ENCODE measurements at places on chromosomes 2 and 18.
A peak's percentile ranks its signal among the peaks of the same experiment; 100 is the strongest.

- no peak for DNase-seq
These were observed 83.3 kb upstream of the POMC start for GRCh38 chr2:25251422-25252273.

GRCh38 chr2:19710230-19710629 is 191.6 kb downstream of the TTC32 start:
- no peak for DNase-seq

GRCh38 chr18:22683196-22683676 is 249.9 kb upstream of the RBBP8 start:
- DNase-seq: no peak

- DNase-seq: no peak
These were observed 226.3 kb upstream of the UBE2E3 start for GRCh38 chr2:180753809-180754761.

GRCh38 chr18:75544051-75544481 is 116.6 kb upstream of the SMIM21 start:
- DNase-seq: no peak

DNA sequence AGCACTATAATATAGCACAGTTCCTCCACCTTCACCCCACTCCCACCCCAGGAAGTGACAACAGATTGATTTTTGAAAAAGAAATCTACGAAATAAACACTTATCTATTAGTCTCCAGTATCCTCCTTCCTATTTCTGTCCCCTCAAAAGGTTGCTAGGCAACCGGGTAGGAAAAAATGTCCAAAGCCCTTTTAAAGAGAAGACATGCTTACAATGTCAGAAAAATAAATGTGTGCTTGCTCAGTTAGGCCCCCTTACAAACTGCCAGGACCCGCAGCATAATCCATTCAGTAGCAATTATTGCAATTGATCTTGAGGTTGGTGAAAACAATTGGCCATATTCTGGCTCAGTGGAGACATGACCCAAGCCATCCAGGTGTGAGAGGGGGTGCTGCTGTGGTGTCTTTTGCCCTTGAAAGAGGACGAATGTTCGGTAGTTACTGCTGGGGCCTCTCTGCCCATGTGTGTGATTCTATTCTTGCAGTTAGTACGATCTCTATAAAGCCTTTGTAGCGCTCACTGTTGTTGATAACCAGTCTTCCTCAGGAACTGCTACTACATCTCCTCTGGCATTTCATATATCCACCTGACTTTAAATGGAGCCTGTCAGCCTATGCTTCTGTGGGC is 144.3 kb downstream of the MYO3B start:
- DNase-seq: no peak

GRCh38 chr2:86487062-86487461 is 45.9 kb downstream of the KDM3A start:
- DNase-seq: no peak

DNA sequence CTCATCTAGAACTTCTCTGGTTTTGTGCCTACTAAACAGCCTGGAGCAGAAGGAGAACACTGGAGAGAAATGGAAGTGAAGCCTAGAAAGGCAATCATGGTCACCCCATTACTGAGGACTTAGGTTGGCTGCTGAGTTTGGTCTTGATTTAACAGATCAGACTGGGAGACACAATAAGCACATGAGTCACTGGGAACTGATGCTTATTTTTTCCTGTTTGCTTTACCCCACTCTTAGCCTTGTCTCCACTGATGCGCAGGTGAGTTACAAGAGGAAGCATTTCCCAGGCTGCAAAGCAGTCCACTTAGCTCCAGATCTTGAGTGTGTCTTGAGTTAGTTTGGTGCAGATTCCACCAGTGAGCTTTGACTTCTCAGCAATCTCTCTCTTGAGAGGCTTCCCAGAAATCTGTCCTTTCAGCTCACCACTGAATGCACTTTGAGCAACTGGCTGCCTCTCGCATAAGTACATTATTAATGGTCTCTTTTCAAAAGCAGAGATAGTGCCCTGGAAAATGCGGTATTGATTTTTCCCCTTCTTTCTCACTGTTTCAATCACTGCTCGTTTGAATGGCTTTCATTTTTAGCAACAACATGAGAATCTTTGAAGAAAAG is 390.2 kb upstream of the SETBP1 start:
- no peak for DNase-seq

DNA sequence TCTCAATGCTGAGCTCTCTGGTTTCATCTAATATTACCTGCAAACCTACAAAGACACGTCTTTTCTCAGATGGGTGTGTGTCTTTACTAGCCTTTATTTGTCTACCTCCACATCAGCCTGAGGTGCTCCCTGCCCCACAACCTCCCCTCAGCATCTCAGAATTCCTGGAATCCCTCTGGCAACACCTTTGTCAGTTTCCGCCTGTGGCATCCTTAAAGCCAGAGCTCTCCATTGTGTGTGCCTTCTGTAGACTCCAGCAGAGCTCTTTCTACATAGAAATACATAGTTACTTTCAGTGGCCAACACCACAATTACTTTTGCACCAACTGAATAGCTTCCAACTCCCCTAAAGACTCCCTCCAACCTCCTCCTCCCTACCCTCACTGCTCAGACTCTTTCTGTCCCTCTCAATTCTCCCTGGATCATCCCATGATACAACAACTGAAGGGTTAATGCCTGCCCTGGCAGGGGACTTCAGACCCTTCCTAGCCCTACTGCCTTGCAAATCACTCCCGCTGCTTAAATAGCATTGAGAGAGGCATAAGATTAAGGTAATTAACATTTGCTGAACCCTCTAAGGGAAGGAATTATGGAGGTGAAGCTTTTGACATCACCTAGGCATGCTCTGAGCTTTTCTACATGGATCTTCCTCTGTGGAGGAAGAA is 39.6 kb upstream of the RMDN2 start:
- no peak for DNase-seq

GRCh38 chr2:72846171-72847095 is 20.6 kb upstream of the EXOC6B start:
- DNase-seq: no peak

GRCh38 chr2:207143215-207144172 is 22.3 kb downstream of the KLF7 start:
- DNase-seq: peak; percentile 62

DNA sequence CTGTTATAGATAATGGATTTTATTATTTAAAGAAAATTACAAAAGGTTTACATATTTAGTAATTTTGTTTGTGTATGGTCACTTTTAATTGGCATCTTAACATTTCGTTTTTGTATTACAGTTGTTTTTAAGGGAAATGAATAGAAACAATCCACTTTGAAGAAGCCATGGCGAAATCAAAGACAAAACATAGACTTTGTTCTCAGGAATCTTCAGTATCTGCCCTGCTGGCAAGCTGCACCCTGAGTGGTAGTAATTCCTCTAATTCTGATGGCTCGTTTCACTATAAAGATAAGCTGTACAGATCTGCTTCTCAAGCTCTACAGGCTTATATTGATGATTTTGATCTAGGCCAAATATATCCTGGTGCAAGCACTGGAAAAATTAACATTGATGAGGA is 2.7 kb downstream of the C18orf54 start:
- DNase-seq: no peak

- no peak for DNase-seq
These were observed 35.2 kb upstream of the LPIN2 start for GRCh38 chr18:3048121-3048520.

DNA sequence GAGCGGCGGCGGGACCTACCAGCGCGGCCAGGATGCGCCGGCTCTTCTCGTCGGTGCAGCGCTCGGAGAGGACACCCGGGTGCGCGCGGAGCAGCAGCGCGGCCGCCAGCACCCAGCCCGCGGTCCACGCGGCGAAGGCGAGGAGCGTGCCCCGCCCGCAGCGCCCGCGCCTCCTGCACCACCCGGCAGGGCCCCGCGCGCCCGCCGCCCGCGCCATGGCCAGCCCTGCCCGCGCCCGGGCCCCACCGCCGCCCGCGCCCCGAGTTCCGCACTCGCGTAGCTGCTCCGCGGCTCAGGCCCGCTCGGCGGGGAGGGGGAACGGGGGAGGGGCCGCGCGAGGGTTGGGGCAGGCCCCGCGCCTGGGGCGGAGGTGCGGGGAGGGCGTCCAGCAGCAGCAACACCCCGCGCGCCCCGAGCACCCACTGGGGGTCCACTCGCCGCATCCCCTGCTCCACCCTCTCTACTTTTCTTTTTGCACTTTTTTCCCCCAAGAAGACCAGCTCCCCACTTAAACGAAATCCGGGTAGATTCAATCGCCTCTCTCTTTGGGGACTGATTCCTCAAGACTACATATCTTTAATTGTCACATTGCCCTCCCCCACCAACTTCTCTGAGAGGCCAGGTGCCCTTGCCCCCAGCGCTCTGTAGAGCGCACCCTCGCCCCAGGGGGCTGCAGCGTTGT is at the start of gene DIPK1C:
DIPK1C (minus strand) TSS at position 266 of the 682 bp plus-strand sequence; CDS start at position 217, 49 bp downstream.
- DNase-seq: no peak

GRCh38 chr2:21836719-21837118 is 713.0 kb downstream of the TDRD15 start:
- DNase-seq: no peak

DNA sequence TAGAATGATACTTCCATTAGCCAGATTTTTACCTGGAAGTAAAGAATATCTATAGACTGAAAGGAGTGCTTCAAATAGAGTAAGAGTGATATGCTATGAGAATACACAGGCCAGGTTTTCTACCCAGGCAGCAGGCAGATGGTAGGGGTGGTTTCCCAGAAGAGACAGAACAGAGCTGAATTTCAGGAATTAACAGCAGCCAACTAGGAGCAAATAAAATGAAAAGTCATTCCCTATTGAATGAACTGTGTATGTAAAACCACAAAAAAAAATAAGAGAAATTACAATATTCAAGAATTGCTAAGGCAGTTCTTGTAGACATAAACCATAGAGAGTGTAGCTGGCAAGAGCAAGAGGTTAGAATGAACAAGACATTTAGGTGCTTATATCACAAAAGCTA is 336.8 kb downstream of the KCNJ3 start:
- no peak for DNase-seq

DNA sequence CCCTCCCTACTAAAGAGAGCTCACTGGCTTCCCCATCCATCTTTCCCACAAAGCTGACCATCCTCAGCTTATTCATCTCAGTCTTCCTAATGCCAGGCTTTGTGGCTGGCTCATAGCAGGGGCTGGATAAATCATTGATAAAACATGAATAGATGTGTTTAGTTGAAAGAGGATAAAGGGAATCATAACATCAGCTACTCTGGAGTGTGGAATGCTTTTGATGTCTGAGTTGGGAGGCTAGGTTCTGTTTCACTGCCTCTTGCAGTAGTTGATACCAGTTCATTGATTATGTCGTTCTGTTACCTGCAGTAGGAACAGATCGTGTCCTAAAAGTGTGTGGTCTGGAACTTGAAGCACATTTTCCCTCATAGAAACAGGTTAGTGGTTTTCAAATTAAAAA is 66.3 kb upstream of the HK2 start:
- no peak for DNase-seq

DNA sequence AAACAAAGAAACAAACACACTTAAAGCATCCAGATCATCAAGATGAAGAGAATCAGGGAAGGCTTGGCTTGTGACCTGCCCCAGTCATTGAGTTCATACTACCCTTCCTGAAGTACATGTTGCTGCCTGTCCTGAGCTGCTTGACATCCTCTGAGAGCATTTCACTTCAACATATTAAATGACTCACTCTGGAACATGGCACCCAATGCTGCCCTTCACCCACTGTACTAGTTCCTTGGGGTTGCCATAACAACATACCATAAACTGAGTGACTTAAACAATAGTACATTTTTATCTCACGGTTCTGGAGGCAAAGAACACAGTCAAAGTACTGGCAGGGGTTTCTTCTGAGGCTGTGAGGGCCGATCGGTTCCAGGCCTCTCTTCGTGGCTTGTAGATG is 371.3 kb downstream of the RNF144A start:
- no peak for DNase-seq

DNA sequence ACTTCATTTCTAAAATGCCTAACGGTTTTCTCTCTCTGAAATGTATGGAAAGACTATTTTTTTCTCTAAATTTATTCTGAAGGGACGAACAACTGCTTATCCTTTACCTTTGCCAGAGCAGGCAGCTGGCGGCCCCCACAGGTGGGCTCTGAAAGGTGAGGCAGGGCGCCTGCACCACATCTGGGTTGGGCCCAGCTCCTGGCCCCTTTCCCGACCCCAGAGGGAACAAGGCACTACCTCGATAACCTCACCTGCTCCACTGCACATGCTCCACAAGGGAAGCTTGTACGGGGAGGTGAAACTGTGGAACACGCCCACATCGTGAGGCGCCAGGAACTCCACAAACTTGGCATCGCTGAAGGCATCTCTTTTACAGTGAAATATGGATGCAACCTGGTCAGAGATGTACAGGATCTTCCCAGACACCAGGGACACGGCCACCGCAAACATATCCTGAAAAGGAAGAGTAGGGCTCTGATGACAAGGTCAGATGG is 17.3 kb downstream of the PER2 start:
- no peak for DNase-seq

DNA sequence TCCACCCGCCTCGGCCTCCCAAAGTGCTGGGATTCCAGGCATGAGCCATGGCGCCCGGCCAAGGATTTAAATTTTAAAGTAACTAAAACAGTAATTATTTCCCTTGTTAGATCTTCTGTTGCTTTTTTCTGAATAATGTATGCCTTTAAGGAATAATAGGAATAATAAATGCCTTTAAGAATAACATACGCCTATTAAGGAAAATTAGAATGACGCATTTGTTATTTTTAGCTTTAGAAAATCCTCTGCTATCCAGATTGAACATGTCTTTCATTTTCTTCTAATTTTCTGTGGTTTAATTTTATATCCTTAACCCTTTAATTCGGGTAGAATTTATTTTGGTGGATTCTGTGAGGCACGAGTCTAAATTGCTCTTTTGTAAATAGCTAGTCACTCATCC is 23.1 kb upstream of the TMBIM1 start:
- DNase-seq: no peak

- DNase-seq: no peak
These were observed 366.3 kb downstream of the SS18 start for GRCh38 chr18:25724121-25724520.

DNA sequence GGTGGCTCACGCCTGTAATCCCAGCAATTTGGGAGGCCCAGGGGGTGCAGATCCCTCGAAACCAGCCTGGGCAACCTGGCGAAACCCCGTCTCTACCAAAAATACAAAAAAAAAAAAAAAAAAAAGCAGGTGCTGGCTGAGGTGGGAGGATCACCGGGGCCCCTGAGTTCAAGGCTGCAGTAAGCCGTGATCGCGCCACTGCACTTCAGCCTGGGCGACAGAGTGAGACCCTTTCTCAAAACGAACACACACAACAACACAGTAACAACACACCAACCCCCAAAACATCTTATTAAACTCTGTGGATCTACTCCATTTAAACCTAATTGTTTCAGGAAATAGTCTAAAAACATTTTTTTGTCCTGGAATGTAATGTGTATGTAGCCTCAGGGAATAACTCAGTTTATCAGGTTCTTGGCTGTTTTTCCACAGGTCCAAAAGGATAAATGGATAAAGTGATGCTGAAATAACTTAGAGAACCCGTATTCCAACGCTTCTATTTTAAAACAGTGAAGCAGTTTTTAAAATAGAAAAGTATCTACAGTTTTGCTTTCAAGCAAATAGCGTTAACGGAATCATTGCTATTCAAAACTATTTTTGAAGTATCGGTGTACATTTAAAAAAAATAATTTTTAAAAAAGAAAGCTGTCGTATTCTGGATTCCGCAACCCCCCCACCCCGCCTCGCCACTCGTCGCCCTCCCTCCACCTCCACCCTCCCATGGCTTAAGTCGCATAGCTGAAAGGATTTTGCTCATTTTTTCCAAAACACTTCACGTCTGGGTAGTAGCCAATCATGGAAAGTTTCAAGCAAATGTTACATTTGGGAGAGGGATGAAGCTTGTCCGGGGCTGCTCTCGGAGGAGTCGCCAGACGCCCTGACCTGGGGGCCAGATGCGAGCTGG is 895 bp upstream of the GLS start:
- DNase-seq: no peak

GRCh38 chr2:42921147-42921520 is 128.8 kb upstream of the HAAO start:
- no peak for DNase-seq

GRCh38 chr2:195507447-195508138 is 149.4 kb upstream of the SLC39A10 start:
- no peak for DNase-seq
